Activated CD8-positive, alpha-beta memory T cell treated with anti-CD3 and anti-CD28 coated beads for 1 hour (primary cell): ENCODE measurements at places on chromosomes 11 and 22.
A peak's percentile ranks its signal among the peaks of the same experiment; 100 is the strongest.

DNA sequence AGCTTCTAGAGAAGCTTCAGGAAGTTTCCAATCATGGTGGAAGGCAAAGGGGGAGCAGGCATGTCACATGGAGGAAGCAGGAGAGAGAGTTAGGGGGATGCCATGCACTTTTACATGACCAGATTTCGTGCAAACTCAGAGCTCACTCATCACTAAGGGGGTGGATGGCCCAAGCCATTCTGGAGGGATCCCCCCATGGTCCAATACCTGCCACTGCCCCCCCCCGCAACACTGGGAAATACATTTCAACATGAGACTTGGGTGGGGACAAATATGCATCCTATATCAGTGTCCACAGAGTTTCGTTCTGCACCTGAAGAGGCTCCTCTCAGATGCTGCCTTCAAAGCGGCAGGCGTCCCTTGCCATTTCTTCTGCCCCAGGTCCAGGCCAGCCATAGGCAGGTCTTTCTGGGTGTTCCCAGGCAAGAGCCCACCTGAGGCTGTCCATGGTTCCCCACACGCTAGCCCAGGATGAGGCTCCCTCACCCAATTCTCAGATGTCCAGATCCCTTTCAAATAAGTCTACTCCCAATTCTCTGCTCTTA, 1344.3 kb downstream of the TBC1D22A start:
- no peak for DNase-seq

GRCh38 chr11:18614667-18615066, 15.1 kb downstream of the MISFA start:
- DNase-seq = no peak

GRCh38 chr22:20407829-20408228, 13.9 kb downstream of the ZNF74 start:
- DNase-seq = no peak

DNA sequence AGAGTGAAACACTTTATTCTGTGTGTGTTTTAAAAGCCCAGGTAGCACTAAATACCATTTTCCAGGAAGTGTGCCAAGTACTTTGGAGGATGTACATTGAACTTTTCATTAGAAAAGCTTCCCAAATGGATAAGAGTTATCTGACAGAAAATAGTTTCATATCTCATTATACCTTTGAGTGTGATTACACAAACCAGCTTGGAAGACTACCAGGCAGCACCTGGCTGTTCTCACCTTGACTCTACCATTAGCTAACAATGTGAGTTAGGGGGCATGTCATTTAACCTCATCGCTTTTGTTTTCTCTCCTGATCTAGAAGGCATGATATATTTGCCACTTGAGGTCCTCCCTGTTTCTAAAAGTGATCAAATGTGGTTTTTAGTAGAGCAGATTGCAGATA, 50.2 kb downstream of the GRM5 start:
- DNase-seq = no peak

- no peak for DNase-seq
These were observed 203.8 kb downstream of the DLG2 start for GRCh38 chr11:85423316-85423715.

GRCh38 chr11:100438376-100438775, 248.7 kb upstream of the ARHGAP42 start:
- DNase-seq = no peak

DNA sequence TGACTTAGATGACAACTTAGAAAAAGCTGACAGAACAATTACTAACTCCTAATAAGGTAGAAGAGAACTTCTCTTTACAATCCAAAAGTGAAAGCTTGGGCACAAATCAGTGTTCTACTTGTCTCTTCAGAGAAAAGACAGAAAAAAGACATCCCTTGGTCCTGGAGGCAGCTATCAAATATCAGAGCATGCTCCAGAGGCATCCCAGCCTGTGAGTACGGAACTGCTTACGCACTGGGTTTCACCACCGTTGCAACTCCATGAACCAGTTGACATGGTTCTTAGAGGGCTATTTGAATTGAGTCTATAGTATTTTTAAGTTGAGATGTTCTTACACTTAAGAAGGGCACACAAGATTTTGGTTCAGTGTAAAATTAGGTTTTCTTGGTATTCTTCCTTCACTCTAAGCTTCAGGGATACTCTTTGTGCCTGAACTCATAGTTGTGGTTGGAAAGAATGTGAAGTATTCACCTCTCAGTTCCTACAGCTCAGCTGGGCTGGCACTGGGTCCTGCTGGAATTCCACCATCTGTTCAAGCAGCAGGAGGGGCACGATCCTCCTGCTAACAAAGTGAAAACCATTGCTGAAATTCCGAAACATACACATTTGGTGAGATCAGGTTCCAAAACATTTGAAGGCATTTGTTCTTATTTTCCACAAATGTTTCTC, 6.3 kb downstream of the AKIP1 start:
- no peak for DNase-seq

DNA sequence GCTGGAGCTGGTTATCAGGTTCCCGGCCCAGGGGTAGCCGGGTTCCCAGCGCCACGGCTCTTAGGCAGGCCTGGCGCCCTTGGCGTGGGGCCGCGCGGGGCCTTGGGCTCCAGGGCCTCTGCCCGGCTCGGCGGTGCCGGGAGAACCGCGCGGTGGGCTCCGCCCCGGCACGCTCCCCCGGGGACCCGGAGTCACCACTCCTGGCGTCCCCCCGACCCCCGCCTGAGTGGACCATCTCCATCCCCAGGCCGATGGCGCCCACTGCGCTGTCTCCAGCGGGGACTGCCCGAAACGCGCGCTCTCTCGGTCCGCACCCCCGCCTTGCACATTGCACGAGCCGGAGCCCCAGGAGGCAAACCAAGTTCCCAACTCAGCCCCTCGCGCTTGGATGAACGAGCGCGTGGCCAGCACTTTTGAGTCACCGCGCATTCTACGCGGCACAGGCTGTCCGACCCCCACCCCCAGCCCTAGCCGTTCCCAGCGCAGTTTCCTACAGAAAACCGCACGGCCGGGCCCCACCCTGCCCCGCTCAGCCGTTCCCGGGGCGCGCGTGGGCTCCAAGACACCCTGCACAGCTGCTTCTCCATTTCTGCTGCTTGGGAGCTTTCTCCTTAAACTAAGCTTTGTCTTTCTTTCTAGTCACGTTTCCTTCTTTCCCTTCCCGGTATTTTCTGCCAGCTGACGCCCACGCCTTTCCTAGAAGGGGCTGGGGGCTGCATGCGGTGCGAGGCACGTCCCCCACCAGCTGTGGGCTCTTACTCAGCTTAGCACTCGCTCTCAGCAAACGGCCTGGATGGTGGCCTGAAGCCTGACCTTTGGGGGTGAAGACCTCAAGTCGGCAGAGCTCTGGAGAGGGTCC, 650 bp upstream of the CHID1 start:
- DNase-seq = peak; percentile 19

DNA sequence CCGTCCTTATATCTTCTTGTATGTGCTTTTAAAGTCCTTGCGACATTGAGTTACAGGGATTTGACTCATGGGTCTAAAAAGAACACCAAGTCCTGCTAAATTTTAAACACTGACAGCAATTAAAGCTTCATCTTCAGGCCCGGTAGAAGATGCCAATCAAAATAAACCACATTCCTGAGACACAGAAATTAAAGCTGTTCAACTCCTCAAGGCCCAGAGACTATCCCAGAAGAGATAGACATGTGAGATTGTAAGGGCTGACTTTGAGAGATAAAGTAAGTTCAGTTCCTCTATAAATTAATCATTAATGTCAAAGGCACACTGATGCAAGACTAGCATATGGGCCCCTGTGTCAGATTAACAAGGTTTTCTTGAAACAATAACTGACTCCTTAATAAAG, 49.8 kb downstream of the OSBPL5 start:
- DNase-seq = no peak

- no peak for DNase-seq
These were observed 96.1 kb downstream of the MICAL2 start for GRCh38 chr11:12206529-12206928.

DNA sequence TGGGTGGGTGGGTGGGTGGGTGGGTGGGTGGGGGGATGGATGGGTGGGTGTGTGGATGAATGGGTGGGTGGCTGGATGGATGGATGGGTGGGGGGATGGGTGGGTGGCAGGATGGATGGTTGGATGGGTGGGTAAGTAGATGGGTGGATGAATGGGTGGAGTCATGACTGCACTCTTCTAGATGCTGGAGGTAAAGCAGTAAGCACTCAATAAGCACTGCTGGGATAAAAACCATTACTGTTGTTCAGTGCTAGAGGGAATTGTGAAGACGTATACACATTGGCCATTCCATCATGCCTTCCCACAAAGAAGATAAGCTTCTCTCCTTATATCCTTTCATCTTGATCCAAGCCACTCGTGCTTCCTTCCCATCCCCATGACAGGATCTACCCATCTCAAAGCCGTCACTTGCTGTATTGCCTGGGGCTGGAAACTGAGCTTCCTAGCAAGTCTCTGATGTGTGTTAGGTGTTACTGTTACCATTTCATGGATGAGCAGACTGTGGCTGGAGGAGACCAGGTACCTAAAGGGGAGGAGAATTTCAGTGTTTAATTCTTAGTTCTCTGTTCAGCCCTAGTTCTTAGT, 74.8 kb downstream of the MICAL2 start:
- no peak for DNase-seq

GRCh38 chr11:109120341-109120740, 301.6 kb upstream of the C11orf87 start:
- DNase-seq = no peak

DNA sequence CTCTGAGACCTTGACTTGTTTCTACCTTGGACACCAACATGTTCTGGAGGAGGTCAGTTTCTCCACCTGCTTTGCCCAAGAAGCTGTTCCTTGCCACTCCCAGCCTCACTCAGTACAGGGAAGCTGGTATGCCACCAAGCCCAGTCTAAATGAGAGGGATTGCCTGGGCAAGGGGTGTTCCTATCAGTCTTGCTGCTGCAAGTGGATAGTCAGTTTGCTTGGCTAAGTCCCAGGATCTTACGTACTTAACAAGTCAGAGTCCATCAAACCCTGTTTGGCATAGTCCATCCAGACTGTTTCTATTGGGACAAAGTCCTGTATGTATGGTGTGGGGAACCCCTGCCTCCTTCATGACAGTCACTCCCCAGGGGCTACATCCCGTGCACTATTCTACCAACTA, 66.6 kb downstream of the RPL27A start:
- no peak for DNase-seq

- DNase-seq = no peak
These were observed 24.4 kb downstream of the ZNF214 start for GRCh38 chr11:6995703-6996102.

GRCh38 chr22:50268655-50269113, 1.5 kb downstream of the MAPK11 start:
- DNase-seq = no peak

GRCh38 chr11:87405843-87406242, 368.1 kb downstream of the TMEM135 start:
- no peak for DNase-seq

- no peak for DNase-seq
These were observed 708.0 kb upstream of the ARHGAP42 start for GRCh38 chr11:99979042-99979441.

DNA sequence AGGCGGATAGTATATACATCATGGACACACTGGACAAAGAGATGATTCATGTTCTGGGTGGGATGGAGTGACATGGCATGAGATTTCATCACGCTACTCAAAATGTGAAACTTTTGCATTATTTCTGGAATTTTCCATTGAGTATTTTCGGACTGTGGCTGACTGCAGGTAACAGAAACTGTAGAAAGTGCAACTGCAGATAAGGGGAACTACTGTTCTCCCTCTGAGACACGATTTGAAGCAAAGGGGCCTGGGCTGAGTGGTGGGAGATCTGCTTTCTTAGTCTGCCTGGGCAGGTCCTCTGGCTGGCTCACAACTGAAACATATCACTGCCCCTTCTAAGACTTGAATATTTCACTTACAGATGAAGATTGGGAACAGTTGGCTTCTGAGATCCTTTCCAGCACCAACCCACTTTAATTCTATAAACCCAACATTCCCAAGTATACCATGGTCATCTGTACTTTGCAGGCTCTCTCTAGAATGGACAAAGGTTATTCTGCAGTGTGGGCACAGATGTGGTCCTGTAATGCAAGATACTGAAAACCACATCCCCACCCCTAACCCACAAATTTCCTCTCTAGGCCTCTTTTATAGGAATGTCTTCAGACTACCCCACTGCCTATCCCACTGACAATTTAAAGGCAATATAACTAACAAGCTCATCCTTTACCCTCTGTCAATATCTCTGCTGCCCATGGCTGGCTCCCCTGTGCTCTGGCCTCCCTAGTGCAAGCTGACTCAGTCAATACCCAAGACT, 121.1 kb downstream of the KCNC1 start:
- no peak for DNase-seq

DNA sequence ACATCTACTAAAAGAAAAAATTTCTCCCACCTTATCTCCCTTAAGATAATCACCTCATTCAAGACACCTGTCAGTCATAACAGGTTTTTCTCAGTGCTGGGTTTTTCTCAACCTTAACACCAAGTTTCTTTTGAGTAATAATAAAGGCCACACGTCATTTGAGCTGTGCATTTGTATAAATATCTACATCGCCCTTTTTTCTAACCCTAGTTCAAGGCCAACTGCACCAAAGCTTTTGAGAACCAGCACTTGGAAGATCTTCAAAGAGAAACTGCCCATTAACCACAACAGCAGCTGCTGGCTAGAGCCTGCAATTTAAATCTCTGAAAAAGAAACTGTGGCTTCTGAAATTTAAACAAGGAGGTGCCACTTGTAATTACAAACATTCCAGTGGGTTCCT, 6.9 kb downstream of the CADM1 start:
- DNase-seq = no peak

DNA sequence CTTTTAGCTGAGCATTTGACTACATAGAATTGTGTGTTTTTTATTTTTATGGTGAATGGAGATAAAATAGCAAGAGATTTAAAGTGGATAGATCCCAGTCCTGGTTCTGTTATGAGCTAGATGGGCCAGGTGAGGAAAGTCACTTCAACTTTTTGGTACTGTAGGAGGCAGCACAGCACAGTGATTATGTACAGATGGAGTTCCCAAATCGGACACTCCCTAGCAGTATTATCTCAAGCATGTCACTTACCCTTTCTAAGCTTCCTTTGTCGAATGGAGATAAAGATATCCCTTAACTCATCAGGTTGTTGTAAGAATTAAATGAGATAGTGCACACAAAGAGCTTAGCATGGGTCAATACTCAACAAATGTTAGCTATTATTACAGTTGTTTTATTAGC, 5.3 kb downstream of the EXPH5 start:
- DNase-seq = no peak

GRCh38 chr11:119205080-119205479, 1.1 kb upstream of the CBL start:
- no peak for DNase-seq

GRCh38 chr11:35111161-35112055, 27.6 kb upstream of the CD44 start:
- DNase-seq = no peak
